ENCODE measurements at places on chromosomes 2 and 18.

DNA sequence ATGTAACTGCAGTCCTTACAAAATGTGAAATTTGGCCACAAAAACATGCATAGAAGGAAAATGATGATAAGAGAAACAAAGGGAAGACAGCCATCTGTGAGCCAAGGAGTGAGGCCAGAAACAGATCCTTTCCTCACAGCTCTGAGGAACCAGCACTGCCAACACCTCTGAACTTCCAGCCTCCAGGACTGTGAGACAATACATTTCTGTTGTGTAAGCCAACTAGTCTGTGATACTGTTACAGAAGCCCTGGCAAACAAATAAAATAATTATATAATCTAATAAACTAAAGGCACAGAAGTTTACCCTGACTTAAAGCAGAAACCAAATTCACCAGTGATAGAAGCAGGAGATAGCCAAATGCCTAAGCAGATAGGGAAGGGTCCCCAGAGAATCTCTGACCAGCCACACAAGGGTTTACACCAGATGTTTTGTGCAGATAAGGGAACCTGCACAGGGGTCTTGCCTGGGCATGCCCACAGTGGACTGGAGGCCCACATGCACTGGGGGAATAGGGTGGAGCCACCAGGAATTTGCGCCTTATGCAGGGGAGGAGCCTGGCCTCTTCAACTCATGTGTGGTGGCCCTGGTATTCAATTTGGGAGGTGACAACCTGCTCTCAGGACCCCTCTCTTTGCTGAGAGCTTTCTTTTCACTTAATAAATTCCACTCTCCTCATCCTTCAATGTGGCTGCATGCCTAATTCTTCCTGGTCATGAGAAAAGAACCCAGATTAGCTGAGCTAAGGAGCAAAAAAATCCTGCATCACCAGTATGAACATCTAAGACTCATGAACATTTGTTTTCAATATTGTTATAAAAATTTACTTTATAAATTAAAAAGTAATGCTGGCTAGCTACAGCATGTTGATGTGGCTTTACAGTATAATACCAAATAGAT, 3.8 kb upstream of the GCC2 start:
- DNase-seq: no peak

DNA sequence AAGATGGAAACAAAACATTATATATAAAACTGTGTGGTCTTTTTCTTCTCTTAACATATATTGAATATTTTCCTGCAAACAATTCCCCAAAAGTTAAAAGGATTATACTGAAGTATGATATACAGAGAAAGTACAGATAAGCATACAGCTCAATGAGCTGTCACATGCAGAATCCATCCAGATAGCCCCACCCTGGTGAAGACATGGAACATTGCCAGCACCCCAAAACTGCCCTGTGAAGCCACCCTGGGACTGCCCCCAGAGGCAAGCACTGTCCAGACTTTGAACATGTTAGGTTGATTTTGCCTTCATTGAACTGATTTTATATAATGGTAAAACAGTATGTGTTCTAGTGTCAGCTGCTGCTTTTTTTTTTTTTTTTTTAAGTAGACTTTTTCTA, 112.3 kb upstream of the IL1R2 start:
- no peak for DNase-seq

GRCh38 chr2:159982842-159983785, 79.3 kb downstream of the PLA2R1 start:
- no peak for DNase-seq

GRCh38 chr2:181223234-181223633, 234.0 kb upstream of the ITGA4 start:
- DNase-seq: no peak

DNA sequence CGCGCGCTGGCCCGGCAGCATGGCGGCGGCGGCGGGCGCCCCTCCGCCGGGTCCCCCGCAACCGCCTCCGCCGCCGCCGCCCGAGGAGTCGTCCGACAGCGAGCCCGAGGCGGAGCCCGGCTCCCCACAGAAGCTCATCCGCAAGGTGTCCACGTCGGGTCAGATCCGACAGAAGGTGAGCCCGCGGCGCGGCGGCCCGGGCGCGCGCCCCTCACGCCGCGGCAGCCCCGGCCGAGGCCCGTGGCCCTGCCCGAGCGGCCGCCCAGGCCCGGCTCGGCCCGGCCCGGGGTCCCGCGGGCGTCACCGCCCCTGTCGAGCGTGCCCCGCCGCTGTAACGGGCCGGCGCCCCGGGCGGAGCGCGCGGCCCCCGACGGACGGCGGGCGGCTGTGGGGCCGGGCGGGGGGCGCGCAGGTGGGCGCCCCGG, 218 bp downstream of the DGKD start:
- DNase-seq: no peak

GRCh38 chr2:202671317-202672035, 36.7 kb downstream of the FAM117B start:
- no peak for DNase-seq
